ENCODE measurements at places on chromosomes 7 and 10.

DNA sequence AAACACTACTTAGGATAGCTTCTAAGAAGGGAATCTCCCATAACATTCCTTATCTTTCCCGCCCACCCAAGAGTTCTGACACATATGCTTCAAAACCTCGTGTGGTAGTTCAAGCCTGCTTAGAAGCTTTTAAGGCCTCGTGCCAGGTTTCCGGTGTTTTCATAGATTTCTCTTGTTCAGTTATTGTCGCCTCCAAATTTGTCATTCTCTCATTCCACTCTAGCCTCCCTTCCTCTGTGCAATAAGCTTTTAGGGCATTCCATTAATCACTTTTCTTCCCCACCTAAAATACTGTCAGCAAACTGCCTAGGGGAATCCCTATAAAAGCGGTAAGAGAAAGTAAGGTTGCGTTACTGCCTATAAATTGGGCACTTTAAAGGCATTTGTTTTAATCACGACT lies 718 bp upstream of the BPGM start:
- DNase-seq = no peak

DNA sequence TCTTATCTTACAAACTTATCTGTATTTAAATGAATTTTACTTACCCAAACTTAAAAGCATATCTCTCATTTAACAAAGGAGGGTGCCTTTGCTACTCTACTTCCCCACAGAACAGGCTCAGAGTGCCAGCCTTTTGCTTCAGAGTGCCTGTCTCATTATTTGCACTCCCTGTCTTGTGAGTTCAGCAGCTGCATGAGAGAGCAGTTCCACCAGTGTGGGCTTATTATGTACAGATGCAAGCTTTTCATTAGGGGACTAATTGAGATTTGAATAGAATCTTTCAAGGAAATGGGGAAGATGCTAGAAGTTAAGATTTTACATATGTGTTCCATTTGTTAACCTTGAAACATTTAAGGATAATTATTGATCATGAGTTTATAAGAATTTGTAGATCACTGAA lies 310.2 kb upstream of the LRRN3 start:
- no peak for DNase-seq

DNA sequence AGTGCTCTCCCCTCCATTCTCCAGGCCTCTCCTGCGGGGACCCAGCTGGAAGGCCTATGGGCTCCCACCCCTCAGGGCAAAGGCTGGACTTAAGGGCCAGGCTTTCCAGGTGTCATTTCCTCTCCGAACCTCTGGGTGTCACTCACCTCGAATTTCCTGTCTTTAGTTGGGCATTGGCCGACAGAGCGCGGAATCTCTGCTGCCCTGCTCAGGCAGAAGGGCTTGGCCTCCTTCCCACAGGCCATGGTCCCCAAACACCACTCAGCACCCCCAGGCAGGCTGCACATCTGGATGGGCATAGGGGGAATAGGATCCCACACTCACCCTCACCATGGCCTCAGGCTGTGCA lies 212.9 kb downstream of the CCSER2 start:
- DNase-seq = peak; percentile 27

DNA sequence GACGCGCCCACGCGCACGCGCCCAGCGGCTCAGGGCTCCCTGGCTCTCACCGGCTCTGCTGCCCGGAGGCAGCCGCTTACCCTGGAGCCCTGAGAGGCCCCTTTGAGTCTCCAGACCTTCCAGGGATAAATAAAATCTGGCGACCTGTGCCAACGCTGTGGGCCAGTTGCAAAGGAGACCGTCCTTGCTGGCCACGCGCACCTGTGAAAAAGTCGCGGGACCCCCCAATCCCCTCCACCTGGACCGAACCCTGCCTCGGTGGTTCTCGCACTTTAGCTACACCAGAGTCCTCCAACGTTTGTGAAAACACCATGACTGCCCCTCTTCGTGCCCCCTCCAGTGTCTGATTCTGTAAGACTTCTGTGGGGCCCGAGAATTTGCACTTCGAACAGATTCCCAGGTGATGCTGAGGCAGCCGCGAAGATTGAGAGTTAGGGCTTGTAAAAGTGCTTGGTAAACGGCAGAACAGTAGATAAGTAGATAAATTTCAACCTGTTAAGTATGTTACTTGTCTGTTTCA lies 102.4 kb upstream of the SVIL start:
- no peak for DNase-seq

DNA sequence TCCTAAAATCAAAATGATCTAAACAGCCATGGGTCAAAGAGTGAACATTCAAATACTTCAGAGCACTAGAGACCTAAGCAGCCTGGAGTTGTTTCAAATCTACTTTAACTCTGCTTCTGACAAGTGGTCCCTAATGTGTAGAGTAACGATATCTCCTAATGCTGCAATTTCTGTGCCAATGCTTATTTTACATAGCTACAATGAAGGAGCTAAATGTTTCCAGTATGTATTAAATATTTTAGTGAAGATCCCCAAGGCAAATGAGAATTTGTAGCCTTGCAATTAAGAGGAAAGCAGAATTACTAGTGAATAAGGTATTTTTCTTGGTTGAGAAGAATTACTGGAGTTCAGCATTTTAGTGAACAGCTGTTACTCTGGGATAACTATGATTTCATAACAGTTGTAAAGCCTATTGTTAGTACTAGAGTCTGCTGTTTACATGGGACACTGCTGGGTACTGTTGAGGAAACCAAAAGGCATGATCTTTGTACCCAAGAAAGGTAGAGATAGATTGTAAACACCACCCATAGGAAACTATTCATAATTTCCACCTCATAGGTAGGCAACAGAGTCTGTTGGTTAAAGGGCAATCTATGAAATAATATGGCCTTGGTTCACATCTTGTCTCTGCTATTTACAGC lies 271.9 kb downstream of the PLXDC2 start:
- DNase-seq = no peak

DNA sequence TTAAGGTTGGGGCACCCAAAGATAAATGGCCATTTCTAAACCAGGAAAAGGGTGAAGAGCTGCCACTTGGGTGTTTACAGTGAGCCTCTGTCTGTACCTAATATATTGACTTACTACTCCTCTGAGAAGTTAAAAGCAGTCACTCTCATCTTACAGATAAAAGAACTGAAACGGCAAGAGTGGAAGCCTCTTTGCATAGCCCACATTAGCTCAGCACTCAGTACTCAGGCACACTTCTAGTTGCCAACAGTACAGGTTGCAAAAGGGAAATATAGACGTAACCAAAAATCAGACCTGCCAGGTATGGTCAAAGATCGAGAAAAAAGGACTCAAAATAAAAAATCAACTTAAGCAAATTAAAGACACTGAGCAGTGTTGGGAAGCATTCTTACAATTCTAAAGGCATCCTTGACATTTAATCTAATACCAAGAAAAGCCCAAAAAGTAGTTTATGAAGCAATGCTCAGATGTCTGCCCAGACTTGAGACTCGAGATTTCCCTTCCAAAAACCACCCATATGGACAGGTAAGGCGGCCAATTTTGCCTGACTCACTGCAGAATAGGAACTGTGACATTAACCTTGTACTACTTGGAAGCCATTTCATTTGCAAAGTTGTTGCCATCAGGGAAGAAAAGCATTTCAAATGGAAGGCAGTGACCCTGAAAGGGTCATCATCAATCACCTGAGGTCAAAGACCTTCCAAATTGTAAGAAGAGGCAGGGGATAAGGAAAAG lies 139.3 kb downstream of the SLC25A13 start:
- DNase-seq = no peak

DNA sequence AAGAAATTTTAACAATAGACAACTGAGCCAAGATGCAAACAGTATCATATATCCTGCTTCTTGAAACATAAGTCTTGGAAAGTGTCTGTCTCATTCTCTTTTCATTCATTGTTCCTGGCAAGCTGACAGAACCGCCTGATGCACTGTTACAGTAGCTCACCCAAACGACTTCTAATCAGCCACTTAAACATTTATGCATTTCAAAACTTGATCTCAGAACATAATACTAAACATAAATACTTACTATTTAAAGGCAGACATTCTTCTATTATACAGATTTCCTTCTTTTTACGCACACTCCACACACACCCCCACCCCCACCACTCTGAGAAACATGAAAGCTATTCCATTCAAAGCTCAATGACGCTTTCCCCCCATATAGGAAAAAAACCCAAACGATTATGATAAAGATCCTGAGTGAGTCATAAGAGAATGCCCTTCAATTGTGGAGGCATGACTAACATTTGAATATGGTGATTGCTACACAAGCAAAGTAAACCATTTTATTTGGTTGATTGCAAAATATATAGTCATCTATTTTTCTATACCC lies 30.5 kb downstream of the SHTN1 start:
- peak; percentile 4 for DNase-seq

DNA sequence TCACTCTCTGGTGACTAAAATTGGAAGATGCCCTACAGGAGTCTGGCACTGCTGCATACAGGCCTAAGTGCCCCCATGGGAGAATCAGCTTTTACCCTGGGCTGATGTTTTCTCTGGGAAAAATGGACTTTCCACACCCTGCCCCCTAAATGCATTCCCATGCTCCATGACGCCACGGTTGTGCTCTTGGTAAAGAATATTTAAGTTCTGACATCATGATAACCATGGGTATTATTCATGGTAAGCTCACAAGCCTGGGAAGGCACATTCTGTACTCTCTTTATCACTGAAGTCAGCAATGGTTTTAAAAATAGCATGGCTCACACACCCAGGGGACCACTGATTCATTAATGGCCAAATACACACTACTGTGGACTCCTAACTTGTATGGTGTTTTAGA lies 43.4 kb downstream of the HIPK2 start:
- DNase-seq = no peak

- no peak for DNase-seq
Observed at GRCh38 chr7:117582219-117582704, 102.4 kb downstream of the CFTR start.

GRCh38 chr10:77800738-77801266 lies 125.8 kb downstream of the DLG5 start:
- no peak for DNase-seq

DNA sequence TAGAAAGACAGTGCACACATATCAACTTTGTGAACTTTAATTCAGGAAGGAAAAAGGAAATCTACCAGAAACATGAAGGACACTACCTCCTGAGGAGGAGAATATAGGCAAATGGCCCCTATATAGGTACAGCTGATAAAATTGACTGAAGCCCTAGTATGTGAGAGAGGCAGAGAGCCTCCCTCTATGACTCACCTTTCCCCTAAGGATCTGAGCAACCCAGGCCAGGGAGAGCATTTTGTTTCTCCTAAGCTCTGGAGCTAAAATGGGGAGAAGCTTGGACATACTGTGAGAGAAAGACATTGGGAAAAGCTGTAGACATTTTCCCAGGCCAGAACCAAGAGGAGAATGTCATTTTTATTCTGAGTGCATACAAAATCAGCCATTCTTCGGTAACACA lies 303.5 kb downstream of the AHR start:
- DNase-seq = no peak

- no peak for DNase-seq
Observed at GRCh38 chr7:4805110-4805983, 29.9 kb downstream of the AP5Z1 start.

DNA sequence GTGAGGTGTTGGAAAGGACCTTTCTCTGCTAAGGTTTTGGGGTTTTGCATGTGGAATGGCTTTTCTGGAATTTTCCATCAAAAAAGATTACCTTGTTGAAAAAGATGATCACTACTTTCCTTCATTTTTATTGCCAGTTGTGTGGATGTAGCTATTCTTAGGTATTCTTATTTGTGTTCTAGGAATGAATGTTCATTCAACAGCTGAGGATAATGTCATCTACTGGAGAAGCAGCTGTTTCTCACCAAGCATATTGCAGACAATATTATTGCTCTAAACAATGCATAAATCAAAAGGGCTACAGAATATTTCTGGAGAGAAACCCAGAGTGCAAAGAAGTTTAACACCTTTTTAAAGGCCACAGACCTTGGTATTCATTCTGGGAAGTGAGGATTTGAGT lies 145.6 kb upstream of the CALCR start:
- no peak for DNase-seq

DNA sequence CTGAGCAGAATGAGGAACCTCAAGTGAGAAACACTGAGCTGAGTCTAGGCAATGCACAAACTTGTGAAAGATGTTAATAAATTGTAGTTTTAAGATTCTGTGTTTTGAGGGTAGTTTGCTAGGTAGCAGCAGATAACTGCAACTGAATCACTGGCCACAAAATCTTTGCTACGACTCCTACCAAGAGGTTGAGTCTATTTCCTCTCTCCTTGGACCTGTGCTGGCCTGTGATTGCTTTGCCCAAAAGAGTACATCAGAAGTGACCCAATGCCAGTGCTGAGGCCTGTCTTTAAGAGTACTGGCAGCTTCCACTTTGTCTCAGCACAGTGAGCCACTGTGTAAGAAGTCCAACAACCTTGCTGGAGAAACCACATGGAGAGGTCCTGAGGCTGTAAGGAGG lies 11.9 kb upstream of the TSPAN13 start:
- DNase-seq = no peak

DNA sequence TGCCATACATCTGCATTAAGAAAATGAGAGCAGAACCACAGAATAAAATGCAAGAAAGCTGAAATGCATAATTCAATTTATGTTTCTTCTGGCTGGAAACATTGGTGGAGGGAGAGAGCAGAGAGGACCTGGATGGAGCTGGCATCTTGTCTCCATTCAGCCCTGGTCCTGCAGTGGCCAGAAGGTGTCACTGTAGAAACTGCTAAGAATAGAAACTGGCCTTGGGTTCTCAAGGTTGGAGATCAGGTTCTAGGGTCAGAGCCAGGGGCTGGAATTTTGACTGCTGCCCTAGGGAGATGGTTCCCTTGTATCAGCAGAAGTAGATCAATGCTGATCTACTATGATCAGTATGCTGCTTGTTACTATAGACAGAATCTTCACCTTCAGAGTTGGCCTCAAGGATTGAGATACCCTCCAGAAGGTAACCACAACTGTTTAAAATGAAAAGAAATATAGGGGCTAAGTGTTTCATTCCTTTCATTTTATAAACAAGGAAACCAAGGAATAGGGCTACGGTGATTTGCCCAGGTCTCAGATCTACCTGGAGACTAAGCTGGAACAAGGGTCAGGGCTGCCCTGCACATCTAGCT lies 13.1 kb downstream of the TAS2R41 start:
- no peak for DNase-seq

GRCh38 chr7:99368750-99369389 lies 5.7 kb upstream of the ARPC1B start:
- DNase-seq = no peak

DNA sequence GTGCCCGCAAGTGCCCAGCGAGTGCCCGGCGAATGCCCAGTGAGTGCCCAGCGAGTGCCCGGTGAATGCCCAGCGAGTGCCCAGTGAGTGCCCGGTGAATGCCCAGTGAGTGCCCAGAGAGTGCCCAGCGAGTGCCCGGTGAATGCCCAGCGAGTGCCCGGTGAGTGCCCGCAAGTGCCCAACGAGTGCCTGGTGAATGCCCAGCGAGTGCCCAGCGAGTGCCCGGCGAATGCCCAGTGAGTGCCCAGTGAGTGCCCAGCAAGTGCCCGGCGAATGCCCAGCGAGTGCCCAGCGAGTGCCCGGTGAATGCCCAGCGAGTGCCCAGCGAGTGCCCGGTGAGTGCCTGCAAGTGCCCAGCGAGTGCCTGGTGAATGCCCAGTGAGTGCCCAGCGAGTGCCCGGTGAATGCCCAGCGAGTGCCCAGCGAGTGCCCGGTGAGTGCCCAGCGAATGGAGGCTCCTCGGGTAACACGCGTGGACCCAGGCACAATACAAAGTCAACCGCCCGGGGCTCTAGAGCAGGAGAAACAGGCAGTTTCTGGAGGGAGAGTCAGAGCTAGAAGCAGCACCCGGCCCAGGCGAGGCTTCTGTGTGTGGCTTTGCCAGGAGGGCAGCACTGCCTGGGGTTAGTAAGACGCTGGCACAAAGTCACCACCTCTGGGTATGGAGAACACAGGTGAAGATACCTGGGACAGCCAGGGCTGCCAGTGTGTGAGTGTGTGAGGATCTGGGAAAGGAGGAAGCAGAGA lies 38.2 kb upstream of the CFAP46 start:
- DNase-seq = no peak
